ENCODE measurements at places on chromosomes 4 and X.

DNA sequence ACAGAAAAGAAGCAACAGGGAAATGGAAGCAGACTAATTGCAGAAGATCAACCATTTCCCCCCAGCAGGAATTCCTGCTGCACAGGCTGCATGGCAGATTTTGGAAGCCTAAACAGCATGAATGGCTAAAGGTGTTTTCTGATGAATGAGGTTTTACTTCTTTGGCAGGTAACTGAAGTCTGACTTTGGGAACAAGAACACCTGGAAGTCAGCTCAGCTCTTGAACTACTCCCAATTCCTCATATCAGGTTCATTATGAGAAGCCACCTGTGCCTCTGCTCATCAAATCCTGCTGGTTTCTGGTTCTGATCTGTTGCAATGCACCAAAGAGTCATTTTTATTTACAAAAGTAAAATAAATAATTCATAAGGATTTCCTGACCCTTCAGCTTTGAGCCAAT lies 139.0 kb downstream of the COL25A1 start:
- DNase-seq, result no peak

GRCh38 chr4:83318666-83319065 lies 16.0 kb downstream of the HPSE start:
- DNase-seq, result no peak

DNA sequence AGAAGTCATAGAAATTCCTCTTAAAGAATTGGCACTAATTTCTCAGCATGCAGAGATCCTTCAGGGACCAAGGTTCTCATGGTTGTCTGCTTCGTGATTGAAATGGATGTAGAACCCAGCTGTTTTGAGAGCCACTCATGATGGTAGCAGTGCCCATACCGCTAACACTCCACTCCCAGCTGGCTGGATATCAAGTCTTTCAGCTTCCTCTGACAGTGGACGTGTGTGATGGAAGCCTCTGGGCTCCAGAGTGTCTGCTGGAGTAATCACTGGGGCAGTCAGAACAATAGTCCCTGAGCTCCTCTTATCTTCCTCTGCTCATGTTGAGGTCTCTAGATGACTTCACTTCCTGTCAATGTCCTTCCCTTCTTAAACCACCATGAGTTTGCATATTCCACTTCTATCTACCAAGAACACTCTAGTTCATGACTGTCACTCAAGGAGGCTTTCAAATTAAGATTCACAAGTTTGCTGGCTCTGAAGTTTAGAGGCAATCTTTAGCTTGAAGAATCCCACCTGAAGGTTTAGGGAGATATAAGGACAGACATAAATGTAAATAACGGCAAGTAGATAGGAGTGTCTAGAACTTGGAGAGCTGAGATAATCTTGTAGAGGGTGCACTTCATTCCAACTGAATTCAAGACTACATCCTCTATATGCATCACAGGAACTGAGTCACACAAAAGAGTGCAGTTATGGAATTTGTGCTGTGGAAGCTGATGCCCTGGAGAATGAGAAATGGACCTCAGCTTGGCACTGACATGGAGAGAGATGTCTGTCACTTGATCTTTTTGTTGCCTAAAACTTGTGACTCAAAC lies 64.5 kb upstream of the WDR1 start:
- DNase-seq, result no peak

DNA sequence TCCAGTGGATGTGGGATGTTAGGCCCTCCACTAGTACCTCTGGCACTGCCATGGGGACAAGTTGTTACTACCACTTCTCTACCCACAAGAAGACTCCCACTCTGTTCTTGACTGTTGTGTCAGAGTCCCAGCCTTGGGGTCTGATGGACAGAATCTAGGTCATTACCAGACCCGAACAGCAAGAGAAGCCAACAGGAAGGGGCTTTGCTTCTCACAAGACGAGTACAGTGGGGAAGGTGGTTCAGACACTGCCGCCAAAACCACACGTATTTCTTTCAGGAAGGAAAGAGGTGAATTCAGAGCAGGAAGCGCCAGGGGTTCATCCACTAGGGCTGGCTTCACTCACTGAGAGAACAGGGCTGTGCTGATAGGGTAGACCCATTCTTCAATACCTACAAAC lies 161.3 kb upstream of the KIT start:
- no peak for DNase-seq

DNA sequence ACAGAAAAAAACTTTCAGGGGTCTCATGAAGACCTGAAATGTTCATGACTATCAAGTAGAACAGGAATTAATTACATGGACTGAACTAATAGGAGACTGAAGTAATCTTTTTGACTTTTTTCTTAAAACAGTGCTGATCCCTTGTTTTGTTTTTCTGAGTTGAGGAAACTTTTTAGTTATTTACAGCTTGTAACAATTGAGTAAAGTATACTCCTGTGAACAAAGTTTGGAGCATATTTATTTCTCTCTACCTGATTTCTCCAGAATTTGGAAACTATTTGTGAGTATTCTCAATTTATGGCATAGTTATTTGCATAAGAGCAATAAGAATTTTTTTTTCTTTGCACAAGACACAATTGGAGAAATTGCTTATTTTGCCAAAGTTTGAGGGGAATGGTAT lies 64.8 kb downstream of the PCDH18 start:
- no peak for DNase-seq
